NCI-H2081 treated with DMSO at 0.1 percent for 48 hours (cell line): ENCODE measurements at places on chromosomes 6 and 20.

DNA sequence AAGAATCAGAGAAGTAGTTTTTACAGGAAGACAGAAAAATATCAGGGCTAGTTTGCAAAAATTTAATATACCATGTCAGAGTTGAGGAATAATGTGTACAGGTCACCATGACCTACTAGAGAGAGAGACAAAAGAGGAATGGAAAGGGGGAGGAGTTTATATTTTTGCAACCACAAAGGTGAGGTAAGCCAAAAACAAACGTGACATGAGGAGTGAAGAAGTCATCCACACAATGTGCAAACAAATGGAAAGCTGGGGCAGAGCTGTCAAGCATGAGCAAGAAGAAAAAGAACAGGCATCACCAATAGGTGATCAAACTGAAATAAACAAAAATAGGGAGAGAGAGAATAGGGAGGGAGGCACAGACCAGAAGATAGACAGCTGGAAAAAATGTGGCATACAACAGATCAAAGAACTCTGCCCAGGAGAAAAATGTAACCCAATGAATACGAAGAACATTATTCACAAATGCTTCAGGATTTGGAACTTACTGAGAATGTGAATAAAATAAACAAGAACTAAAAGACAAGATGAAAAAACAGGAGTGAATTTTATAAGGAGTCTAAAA is 15.5 kb downstream of the RARS2 start:
- DNase-seq: no peak

DNA sequence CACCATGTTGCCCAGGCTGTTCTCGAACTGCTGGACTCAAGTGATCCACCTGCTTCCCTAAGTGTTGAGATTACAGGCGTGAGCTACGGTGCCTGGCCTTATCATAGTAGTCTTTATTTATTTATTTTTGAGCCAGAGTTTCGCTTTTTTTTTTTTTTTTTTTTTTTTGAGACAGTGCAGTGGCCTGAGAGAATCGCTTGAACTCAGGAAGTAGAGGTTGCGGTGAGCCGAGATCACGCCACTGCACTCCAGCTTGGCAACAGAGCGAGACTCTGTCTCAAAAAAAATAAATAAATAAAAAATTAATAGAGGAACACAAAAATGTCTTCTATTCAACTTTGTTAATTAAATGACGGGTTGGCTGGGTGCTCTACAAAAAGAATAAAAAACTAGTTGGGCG is 12.9 kb downstream of the MAPRE1 start:
- DNase-seq: no peak

DNA sequence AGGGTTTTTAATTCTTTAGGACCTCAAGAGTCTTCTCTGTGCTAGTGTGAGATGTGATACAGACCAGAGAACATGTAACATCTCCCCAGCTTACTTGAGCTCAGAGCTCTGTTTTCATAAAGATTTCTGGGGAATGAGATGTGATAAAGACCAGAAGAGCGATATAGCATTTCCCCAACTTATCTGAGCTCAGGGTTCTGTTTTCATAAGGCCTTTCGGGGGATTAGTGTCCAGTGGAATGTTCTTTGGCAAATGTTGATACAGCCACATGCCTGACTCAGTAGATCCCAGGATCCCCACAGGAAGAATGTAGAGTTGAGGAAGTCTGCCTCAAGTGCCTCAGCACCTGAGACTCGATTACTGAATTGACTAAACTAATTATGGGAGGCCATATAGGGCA is 18.7 kb upstream of the TOP1 start:
- no peak for DNase-seq

DNA sequence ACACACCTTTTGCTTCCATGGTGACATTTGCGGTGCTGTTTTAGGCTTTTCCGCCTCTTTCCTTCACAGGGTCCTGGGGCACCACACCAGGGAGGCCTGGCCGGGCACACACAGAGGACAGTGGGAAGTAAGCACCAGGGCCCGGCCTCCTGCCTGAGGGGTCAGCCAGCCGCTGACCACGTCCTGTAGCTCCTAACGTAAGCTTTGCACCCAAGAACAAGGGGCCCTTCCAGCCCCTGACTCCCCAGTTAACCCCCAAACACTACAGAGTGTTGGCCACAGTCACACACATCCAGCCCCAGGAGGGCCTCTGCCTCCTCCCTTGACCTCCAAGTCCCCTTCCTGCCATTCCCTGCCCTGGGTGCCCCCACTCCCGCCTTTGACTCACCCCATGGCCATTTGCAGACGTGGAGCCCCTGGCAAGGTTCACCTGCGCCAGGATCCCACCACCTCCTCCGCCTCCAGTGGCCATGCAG is 54.7 kb downstream of the YTHDF1 start:
- DNase-seq: no peak

DNA sequence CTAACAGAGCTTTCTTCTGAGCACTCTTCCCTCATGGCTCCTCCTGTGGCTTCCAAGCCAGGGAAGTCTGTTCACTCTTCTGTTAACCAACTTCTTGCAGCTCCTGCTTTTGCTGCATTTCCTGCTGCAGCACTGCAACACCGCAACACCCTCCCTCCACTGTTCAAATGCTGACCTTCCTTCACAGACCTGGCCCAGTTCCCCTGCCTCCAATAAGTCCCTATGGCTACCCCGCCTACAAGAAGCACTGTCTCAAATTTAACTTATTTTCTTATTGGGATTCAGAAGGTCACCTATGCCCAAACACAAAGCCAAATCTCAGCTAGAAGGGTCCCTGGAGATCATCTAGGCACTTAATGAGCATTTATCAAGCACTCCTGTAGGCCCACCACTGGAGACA is 44.6 kb downstream of the ELMO2 start:
- DNase-seq: no peak

DNA sequence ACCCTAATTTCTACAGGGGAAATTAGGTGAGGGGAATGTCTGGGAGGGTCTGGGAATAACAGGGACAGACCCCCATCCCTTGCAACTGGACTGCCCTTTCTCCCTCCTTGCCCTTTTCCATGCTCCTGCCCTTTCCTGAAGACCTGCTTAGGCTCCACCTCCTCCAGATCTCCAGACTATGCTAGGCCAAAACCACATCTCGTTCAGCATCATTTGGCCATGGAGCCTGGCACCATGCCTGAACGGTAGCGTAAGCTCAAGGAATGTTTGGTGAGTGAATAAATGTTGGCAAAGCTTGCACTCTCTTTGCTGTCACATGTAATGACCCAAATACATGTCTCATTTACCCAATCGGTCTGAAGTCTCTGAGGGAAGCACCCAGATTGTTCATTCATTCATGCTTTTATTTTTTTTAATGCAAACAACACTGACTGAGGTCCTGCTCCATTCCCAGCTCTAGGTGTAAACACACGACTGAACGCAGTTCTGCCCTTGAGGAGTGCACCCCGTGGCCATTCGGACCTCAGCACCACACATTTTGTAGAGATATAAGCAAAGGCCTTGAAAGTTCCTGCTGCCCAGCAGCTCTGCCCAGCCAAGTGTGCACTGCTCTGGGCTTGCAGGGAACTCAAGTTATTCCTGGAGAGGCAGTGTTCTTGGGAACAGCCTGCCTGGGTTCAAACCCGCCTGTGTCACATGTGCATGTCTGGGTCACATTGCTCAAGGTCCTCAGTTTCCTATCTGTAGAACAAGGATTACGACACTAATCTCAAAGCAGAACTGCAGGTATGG is 1.1 kb upstream of the GRM4 start:
- no peak for DNase-seq

GRCh38 chr6:134009876-134010275 is 42.5 kb downstream of the SLC2A12 start:
- DNase-seq: no peak

GRCh38 chr6:12186528-12186927 is 103.6 kb upstream of the EDN1 start:
- no peak for DNase-seq

GRCh38 chr6:161011492-161012480 is 20.2 kb downstream of the MAP3K4 start:
- DNase-seq: no peak

- DNase-seq: no peak
Measured at GRCh38 chr6:62891065-62891647, 320.1 kb upstream of the FKBP1C start.

- DNase-seq: no peak
Measured at GRCh38 chr20:62234339-62234738, 4.0 kb upstream of the OSBPL2 start.

GRCh38 chr6:54238396-54238795 is 69.8 kb upstream of the TINAG start:
- DNase-seq: no peak

- no peak for DNase-seq
Measured at GRCh38 chr20:44181611-44182010, 5.4 kb downstream of the JPH2 start.

GRCh38 chr6:96460052-96460700 is 61.4 kb upstream of the UFL1 start:
- DNase-seq: peak; percentile 39

DNA sequence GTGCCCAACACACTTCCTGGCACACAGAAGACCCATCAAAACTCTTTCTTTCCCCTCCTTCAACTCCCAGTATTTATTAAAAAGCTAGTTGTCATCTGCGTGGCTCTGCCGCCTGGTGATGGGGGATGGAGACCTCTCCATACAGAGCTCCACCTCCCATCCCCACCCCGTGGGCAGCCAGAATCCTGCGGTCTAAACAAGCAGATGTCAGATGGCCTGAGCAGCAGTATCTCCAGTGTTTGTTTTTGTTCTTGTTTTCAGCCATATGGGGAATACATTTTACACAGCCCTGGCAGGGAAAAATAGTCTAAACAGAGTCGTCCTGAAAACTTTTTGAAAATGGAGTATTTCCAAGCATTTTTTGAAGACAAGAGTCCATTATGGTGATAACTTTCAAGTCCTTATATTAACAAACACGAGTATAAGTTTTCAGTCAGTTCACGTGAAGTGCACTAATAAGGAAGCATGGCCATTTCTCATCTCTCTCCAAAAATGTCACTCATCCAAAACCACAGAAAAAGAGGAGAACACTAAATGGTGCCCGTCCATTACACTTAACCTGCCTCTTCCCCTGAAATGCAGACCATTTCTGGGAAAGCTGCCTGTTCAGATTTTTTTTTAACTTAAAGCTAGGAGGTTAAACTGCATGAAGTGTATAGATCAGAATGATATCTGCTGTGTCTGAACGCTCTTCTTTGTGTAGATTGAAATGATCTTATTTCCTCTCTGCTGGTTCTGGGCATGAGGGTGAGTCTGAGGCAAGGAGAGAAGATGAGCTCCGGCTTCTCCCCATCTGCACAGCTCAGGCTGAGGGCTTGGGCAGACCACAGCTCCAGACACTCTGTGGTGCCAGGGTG is 91.0 kb downstream of the TCP11 start:
- DNase-seq: no peak

- DNase-seq: no peak
Measured at GRCh38 chr20:1177680-1178079, 7.1 kb downstream of the TMEM74B start.

DNA sequence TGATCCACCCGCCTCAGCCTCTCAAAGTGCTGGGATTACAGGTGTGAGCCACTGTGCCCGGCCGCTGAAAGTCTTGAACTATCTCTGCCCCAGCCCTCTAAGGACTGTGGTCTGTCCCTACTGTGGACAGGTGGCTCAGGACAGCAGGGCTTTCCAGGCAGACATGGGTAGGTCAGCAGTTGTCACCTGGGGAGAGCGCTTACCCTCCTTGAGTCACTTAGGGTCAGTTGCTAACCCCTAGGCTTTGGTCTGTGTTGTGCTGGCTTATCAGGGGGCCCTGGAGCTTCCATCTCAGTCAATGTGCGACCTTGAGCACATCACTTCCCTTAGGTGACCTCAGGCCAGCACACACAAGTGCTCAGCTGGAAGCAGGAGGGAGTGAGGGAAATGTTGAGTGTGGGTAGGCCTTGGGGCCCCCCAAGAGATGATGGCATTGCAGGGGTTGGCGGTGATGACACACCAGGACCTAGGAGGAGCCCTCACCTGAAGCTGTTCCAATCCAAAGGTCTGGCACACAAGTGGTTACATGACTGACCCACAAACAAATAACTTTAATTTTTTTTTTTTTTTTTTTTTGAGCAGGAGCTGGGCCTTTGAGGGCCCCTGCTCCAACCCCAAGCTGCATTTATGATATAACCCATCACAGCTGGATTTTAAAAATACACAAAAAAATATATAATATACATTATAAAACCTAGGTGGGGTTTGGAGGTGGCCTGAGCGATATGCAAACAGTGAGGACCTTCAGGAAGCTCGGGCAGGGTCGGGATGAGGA is 5.1 kb downstream of the RPL10A start:
- no peak for DNase-seq

DNA sequence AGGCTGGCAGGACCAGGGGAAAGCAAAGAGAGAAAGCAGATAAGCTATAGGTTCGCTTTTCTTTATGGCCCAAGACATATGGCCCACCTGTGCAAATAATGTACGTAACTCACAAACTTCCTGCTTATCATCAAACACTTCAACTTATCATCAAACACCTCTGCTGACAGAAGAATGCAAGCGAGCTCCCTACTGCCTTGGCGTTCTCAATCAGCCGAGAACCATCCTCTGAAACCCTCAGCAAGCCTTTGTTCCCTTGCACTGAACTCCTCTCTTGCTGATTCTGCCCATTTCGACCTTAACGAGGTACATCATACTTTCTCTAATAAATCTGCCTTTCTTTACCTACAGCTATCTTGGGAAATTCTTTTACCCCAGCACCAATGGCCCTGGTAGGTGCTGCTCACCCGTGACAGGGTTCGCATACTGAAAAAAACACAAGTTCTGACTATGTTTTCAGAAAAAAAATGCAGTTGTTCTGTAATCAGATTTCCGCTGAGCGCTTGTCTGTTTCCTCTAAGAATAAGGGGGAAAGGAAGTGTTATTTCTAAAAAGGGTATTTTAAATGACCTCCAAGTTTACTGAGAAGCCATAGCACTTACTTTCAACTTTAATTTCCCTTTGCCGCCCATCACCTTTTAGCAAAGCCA is 28.3 kb downstream of the SERPINB6 start:
- DNase-seq: no peak

DNA sequence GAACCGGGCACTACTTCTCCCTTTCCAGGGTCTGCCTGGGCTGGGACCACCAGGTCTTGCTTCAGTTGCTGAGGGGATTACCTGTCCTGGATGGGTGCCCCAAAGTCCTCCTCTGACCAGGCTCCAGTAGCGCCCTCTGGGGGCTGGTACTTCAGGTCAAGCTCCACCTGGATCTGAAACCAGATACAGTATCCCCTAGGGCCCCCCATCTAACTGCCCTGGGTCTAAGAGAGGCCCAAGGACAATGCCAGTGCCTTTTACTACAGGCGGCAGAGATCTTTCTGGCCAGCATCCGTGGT is 11.2 kb upstream of the SPAG4 start:
- DNase-seq: no peak

- DNase-seq: no peak
Measured at GRCh38 chr6:84150705-84151104, 76.7 kb downstream of the CEP162 start.

GRCh38 chr6:429515-430121 is 38.1 kb downstream of the IRF4 start:
- DNase-seq: no peak
